ENCODE measurements at places on chromosomes 7 and 10.

DNA sequence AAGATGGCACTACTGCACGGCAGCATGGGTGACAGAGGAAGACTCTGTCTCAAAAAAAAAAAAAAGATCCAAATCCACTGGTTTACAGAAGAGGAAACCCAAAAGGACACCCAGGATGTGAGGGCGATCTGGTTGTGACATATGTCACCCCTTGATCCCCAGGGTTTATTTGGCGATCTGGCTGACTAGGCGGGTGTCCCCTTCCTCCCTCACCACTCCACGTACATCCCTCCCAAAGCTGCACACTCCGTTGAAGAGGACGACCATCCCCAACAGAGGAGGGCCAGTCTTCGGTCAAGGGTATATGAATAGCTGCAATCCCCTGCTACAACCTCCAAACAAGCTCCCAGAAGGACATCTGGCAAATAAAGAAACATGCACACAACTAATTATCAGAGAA, 111.6 kb downstream of the HTR5A start:
- DNase-seq, result no peak

DNA sequence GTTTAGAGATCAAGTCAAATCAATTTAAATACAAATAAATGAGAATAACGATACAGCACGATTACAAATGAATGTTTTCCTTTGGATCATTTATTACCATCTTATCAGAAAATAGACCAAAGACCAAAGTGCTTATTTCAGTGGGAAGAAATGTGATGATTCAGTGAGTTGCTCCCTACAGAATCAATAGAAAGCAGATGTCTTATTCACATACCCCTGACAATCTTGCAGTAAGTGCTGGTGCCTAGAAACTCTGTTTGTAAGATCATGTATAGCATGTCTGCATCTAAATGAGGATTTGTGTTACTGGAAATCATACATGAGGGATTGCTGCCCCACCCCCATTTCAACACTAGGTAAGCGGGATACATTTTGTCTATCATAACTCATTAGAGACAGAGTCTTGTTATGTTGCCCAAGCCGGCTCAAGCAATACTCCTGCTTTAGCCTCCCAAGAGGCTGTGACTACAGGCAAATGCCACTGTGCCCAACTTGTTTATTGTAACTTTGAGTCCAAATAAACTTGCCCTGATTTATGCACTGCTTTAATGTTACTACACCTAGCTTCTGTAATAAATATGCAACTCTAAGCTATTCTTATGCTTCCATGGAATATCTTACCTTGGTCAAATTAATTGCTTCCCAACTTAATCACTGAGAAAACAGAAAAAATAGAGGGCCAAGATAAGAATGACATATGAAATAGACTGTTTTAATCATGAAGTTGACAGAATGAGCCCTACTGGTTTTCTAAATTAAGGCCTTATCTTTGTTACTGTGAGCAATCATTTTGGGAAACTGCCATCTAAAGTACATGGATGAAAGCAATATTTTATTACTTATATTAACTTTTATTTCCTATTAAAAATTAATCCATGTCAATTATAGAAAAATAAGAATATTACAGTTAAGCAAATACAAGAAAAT, 82.5 kb downstream of the AHR start:
- no peak for DNase-seq

DNA sequence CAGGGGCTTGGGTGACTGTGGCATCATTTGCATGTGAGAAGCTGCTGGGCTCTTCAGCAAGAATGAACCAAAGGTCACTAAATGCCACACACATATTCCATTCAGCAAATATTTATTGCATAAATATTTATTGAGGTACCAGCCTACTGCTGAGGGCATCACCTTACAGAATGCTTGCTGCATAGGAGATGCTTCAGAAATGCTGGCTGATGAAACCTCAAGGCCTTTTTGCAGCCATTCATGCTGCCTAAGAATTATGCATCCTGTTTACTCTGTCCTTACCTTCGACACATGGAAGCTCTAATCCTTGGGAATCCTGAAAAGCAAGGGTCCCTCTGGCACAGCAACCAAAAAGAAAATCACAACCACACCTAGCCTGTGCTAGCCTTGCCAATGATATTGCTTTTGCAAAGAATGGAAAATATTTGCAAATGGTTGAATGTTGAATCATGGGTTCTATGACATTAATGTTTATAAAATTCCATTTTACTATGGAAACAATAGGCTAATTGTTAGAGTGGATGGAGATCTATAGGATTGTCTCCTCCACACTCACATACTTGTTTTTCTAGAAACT, 79.6 kb downstream of the PCGF5 start:
- DNase-seq, result no peak

GRCh38 chr10:48271047-48271730, 3.3 kb downstream of the FRMPD2 start:
- peak; percentile 27 for DNase-seq

GRCh38 chr7:96187735-96188134, 134.2 kb downstream of the SLC25A13 start:
- no peak for DNase-seq

GRCh38 chr7:54477083-54477482, 65.1 kb upstream of the VSTM2A start:
- DNase-seq, result no peak

GRCh38 chr10:26593896-26594295, 103.6 kb upstream of the PDSS1 start:
- peak; percentile 38 for DNase-seq

GRCh38 chr7:81180573-81180972, 261.7 kb upstream of the SEMA3C start:
- no peak for DNase-seq

GRCh38 chr7:74214816-74215630, 5.2 kb downstream of the LAT2 start:
- DNase-seq, result no peak

Measured in hematopoietic multipotent progenitor cell treated with erythropoietin and hydrocortisone succinate and interleukin-3 and kit ligand, for 4 days (in vitro differentiated cells).